ENCODE measurements at places on chromosomes 1 and 21.

- no peak for DNase-seq
These were observed 77.2 kb upstream of the EFHD2 start for GRCh38 chr1:15332525-15332924.

DNA sequence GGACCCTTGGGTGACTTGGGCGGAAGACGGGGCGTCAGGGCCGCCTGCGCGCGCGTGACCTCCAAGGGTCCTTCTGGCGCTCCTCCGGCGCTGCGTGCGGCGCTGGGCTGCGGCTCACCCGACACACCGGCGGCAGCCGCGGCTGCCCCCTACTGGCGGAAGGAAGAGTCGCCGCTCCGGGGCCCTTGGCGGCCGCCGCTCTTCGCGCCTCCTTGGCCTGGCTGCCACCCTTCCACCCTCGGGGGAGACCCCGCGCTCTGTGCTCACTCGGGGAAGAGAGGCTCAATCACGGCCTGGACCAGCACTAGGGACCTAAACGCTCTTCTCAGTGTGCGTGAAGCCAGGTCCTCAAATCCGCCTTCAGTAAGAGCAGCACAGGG is 89.7 kb downstream of the DMRTA2 start:
- no peak for DNase-seq

- DNase-seq: peak; percentile 74
These were observed 913 bp upstream of the S1PR1 start for GRCh38 chr1:101235696-101236515.

DNA sequence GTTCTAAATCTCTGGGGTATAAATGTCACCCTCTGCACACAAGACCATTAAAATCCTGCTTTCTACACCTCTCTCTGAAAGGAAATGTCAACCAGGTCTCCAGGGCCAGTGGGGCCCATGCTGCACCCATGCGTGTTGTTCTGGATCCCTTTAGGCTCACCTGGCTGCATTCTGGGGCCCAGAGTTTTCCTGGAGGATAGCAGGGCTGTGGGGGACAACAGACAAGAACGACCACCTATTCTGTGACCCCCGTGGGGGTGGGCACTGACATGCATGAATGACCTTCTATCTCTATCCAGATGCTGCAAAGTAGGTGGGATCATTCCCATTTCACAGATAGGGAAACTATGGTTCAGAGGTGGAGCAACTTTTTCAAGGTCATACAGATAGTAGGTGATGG is 41.6 kb downstream of the TNNT2 start:
- DNase-seq: no peak

- peak; percentile 83 for DNase-seq
These were observed 10.5 kb upstream of the LAX1 start for GRCh38 chr1:203754455-203754864.

DNA sequence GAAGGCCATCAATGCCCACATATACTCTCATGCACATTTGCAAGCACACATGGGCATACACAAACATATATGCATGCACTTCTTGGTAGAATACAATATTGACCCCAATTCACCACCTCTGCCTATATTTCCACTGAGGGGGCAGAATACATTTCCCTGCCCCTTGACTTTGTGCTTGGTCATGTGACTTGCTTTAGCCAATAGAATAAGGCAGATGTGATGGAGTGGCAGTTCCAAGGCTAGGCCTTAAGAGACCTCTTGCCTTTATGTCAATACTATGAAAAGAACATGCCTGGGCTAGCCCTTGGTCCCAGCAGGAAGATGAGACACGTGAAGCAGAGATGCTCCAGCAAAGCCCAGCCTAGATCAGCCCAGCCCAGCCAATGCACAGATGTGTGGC is 66.0 kb upstream of the GRIK3 start:
- no peak for DNase-seq

- DNase-seq: no peak
These were observed 14.7 kb upstream of the CHIA start for GRCh38 chr1:111275780-111276433.

- DNase-seq: no peak
These were observed 33.6 kb downstream of the RGS21 start for GRCh38 chr1:192350356-192350755.

GRCh38 chr21:34203851-34204420 is 130.6 kb downstream of the MRPS6 start:
- DNase-seq: no peak

DNA sequence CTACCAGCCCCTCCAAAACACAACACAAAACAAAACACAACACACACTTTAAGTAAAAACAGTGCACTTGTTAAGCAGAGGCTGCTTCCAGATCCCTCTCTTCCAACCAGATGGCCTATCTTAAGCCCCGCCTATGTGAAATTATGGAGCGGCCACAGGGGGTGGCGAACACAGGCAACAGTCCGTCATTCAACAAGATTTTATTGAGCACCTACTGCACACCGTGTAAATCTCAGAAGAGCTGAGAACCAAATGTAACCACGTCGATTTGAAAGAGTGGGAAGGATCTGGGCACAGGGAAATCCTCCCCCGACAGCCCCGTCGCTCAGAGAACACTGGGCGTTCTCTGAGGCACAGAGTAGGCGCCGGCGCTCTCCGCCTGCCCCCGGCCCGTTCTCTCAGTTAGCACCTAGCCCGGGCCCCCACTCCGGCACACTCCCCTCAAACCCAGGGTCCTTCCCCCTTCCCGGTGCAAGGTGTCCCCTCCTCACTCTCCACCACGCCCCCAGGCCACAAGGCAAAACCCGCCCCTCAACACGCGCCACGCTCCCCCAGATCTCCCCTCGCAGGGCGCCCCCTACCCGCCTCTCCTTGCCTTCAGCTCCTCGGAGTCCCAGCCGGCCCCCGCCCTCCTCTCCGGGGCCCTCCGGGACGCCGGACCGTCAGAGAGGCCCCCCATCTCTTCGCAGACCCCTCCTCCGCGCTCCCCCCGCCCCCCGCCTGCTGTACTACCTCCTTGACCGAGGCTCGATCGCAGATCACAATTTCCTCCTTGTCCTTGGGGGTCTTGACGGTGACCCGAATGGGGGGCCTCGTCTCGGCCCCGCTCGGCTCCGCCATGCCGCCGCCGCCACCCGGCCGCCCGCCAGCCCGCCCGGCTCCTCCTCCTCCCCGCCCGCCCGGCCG is 483 bp downstream of the UBQLN4 start:
- peak; percentile 81 for DNase-seq

DNA sequence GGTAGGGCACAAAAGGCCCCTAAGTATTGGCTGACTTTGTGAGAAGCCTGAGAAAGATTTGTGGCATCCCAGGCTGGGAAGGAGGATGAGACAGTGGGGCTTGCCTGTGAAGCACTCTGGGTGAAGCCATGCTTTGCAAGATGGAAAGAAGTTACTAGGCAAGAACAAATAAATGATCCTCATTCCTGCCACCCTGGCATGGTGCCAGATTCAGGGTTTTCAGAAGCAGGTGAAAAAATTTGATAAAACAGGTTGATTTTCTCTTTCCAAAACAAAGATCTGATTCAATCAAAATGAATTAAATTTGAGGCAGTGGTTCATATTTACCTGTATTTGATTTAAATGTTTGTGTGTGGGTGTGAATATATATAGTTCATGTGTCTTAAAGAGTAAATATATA is 386.9 kb upstream of the PROX1 start:
- no peak for DNase-seq

DNA sequence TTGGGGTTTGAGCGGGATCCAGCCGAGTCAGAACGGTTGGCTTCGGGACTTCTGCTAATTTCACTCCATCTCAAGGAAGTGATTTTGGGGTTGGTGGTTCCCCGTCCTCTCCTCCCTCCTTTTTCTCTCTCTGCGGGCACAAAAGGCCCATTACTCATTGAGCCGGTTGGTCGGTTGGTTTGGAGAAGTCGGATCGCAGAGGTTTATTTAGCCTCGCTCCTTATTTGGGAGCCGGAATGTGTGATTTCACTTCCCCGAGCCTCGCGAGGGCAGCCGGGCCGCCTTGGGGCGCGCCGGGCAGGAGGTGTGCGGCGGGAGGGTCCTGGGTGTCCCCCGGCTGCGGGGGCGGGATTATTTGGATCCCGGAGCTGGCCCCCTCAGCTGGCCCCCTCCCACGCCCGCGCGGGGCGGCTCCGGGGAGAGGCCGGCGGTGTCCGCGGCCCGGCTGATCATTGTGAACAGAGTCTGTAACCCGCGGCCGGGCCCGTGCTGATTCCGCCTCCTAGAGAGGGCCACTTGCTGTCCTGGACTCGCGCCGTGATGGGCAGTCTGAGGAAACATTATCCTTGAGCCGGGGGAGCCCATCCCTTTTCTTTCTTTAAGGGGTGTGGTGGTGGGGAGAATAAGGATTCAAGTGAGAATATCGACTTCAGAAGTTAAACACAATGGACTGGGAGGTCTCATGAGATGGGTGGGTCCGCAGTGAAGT is 1.2 kb downstream of the MAPKAPK2 start:
- DNase-seq: peak; percentile 45

DNA sequence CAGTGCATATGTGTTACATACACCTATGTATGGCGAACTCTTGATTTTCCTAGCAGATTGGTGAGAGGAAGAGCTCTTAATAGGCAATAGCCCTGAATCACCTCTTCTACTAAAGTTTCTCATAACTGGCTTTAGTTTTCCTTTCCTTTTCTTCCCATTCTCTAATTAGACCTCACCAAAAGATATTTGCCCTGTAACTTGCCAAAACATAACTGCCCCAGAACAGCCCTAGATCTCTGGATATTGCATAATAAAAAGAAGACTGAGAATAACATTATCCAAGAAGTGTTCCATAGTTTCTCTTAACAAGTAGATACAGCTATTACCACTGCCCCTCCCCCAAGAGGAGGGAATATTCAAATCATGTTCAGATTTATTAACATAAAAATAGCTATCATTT is 16.3 kb downstream of the SGIP1 start:
- no peak for DNase-seq

- DNase-seq: no peak
These were observed 68.4 kb upstream of the ATP5PO start for GRCh38 chr21:33984021-33984481.

DNA sequence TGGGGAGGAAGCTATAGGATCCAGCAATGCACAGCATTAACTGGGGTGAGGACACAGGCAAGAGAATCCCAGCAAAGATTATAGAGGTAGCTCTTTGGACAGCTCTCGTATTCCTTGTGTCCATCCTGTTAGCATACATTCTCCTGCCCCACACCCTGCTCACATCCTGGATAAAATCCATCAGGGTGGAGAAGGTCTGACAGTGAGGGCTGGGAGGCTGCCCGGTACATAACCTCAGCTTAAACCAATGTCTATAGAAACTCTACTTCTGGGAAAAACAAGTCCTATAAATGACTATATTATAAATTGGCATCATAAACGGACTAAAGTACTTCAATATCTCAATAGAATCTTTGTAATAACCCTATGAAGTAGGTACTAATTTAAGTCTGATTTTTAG is 36.8 kb upstream of the UBE2U start:
- no peak for DNase-seq

DNA sequence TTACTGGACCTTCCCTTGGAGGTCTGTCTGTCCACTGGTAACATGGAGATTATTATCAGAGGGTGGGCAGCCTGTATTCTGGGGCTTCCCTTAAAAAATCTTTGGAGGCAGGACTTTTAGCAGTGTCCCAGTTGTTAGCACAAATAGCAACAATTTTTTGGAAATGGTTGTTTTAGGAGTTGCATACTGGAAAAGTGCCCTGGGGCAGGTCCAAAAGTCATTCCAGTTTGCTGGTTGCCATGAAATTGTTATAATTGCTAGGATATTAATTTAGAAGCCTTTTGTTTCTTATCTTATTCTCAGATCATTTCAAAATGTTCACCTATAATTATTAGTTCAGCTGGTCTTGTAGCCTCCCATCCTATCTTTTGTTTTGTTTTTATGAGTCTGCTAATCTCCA is 71.0 kb downstream of the PTGS2 start:
- no peak for DNase-seq

DNA sequence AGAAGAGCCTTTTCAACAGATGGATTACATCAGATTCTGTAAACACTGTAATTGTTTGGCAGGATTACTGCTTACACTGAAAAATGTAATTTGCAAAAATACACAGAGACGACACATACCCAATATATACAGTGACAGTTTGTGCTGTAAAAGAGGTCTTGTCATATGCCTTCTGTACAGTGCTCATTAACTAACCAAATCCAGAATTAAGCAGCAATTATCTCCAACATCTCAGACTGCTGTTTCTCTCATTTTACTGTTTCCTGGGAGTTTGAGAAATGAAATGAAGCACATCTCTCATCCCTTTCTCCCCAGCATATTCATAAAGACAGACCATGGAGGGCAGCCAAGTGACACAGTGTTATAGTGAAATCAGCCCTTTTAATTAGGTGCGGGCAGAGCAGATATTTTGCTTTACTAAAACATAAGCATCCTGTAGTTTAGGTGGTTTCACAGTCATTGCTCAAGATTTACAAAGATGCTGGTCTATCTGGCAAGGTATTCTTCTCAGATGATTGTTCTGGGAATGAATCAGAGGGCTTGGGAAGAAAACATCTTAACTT is 618.4 kb upstream of the USP24 start:
- DNase-seq: no peak

GRCh38 chr1:188444526-188444925 is 1615.8 kb downstream of the PLA2G4A start:
- DNase-seq: no peak

DNA sequence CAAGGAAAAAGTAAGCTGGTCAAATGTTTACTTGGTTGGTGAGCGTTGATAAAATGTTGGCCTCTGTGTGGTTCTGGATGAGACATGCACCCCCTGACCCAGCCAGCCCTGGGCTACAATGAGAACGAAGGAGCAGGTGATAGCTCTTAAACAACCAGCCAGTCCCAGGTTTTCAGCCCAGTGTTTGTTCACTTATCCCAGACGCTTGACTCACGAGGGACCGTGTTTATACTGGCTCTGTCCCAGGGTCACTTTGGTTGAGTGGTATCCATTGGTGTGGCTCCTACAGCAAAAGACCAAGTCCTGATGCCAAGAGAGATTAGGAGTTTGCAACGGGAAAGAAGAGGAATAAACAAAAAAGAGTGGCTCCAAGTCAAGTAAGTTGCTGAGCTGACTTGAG is 86.9 kb downstream of the KCNJ15 start:
- DNase-seq: no peak

GRCh38 chr1:151763990-151764389 is 694 bp upstream of the MRPL9 start:
- no peak for DNase-seq

- no peak for DNase-seq
These were observed 36.6 kb downstream of the RUNX3 start for GRCh38 chr1:24893431-24893830.

DNA sequence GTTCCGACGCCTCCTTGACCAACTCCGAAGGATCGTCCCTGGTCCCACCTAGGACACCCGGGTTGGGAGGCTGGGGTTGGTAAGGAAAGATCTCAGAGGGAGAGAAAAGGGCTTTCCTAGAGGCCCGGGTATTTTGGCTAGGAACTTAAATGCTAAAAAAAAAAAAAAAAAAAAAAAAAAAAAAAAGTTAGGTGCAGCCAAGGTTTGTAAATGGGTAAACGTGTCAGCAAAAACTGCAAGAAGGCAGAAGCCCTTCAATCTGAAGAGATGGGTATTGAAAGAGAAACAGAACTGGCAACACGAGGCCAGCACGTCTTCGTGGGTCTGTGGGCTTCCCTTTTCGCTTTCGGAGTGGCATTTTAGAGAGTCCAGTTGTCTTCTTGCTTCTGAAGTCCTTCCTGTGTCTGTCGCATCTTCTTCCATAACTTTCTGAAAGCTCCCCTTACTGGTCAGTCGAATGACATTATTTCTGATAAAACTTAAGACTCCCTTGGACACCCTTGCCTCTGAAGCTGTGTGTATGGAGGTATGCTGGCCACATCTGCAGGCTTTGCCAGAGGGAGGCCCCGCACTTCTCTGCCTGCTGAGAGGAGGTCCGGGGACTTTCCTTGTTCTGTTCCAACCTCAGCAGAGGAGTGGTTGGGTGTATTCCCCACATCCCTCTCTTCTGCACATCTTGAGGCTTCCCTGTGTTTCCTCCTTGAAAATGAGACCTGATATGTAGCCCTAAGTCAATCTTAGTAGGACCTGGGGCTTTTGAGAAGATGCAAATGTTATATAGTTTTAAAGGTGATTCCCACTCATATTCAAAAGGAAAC is 745 bp downstream of the RCSD1 start:
- no peak for DNase-seq
